GM03348 (cell line): ENCODE measurements at places on chromosomes 2 and 18.
A peak's percentile ranks its signal among the peaks of the same experiment; 100 is the strongest.

DNA sequence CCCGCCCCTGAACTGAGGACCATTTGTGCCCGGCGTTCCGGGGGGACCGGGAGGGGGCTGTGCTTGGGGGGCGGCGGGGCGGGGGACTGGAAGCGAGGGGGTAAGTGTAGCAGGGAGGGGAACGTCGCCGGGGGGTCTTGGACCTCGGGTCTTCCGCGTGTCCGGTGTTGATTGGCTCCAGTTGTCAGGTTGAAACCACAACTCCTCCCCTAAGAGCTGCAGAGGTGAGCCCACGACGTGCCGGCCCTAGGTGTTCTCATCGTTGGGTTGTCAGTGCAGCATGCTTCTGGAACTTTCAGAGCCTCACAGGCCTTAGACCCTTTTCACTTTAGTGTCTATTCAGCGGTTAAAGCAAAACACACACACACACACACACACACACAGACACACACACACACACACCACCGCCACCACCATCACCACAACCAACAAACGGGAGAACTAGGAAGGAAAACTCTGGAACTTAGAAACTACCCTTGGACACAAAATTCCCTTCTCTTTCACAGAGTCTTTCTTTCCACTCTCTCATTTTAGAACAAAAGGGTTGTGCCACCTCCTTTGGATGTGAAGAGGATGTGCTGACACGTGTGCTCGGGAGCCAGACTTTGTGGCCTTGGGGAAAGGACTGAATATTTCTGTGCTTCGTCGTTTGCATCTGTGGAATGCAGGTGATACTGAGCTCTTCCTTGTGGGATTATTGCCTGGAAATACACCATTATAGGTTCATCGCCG is 6.7 kb upstream of the DLX2 start:
- no peak for DNase-seq

- peak; percentile 72 for DNase-seq
Observed at GRCh38 chr2:28102455-28102874, 211.9 kb downstream of the BABAM2 start.

- DNase-seq = no peak
Observed at GRCh38 chr2:122219504-122219903, 464.1 kb downstream of the TSN start.

- no peak for DNase-seq
Observed at GRCh38 chr18:41462946-41463345, 492.1 kb upstream of the PIK3C3 start.

- DNase-seq = no peak
Observed at GRCh38 chr2:66966631-66967030, 430.5 kb upstream of the ETAA1 start.

DNA sequence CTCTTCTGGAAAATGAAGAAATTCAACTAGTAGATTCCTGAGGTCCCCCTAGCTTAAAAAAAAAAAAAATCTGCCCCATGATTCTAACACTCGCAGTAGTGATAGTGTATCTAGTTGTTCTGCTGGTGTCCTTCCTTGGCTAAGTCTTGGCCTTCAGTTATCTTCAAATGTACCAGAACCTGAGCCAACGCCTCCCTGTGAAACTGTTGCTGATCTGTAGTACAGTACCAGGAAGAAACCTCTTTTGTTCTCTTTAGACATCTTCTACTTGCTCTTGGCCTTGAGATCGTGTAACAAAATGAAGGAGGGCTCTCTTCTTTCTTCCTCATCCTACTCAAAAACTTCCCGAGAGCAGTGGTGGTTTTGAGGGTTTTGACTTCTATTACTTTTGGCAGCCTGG is 31.0 kb downstream of the PLEK start:
- no peak for DNase-seq

DNA sequence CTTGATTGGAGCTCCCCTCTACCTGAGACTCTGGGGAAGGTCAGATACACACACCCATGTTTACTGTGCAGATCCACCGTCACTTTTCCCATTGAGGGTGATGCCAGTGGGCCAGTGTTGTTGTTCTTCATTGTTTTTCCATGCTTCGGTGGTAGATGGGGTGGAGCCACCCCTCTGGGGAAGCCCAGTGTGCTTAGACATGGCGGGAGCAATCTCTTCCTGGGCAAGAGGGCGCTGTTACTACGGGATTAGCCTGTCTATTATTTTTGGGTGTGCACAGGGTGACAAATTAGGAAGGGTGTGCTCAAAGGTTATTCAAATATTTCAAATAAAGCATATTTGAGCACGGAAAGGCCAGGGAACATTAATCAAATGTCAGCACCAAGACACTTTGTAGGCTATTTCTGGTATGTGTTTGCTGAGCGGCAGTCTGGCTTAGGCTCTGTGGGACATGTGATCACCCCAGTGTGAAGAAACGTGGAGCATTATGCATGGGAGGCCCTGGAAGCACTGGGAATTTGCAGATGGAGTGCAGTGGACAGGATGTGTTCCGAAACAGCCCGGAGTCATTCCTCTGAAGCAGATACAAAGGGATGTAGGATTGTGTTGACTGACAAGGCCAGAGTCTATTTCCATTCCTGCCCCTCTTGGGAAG is 34.8 kb upstream of the SMIM21 start:
- DNase-seq = no peak

GRCh38 chr2:63819765-63820717 is 21.7 kb upstream of the UGP2 start:
- DNase-seq = peak; percentile 52

DNA sequence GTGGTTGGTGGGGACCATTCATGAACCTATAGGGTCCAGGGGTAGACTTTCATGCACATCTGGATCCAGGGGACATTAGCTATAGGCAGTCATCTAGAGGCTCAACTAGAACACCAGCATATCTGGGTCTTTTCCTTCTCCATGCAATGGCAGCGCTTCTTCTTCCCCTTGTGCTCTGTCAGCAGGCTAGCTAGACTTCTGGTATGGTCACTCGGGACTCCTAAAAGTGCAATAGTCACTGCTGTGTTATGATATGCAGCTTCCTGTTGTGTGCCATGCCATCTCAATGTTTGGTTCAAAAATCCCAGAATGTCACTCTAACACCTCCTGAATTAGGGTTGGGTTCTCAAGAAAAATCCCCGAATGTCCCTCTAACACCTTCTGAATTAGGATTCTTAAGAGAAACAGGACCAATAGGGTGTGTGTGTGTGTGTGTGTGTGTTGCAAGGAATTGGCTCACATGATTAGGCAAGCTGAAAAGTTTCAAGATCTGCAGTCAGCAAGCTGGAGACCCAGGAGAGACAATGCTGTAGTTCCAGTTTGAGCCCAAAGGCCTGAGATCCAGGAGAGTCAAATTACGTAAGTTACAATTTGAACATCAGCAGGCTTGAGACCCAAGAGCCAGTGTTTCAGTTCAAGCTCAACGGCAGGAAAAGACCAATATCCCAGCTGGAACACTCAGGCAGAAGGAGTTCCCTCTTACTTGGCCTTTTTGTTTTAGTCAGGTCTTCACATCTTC is 97.1 kb upstream of the LTBP1 start:
- DNase-seq = no peak

DNA sequence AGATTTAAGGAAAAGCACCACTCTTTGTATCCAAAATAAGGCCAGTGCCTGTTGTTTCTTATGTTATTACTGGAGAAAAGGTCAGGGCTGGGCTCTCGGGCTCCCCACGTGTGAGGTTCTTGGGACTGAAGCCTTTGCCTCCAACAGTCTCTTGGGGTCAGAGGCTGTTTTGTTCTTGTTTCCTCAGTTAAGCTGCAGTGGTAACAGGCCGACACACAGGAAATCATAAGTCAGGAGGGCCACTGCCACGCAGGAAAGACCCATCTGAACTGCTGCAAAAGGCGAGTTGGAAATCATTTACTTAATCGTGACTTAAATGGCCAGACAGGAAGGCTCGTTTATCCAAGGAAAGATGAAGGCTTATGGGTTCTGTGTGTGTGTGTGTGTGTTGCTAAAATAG is 30.3 kb upstream of the IL37 start:
- DNase-seq = no peak

DNA sequence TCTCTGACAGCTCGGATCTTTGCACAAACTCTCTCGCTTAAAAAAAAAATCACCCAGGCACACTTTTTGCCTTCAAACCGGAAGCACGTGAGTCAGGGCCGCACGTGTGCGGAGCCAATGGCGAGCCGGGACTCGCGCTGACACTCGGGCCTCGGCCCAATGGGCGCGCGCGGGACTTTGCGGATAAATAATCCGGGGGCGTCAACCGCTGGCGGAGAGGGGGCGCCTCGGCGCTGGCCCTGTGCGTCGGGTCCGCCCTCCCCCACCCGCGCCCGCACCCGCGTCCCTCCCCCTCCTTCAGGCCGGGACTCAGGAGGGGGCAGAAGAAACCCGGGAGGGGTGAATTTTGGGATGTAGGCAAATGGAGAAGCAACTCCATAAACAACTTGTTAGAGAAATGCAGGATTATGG is 319 bp upstream of the EN1 start:
- DNase-seq = peak; percentile 96

DNA sequence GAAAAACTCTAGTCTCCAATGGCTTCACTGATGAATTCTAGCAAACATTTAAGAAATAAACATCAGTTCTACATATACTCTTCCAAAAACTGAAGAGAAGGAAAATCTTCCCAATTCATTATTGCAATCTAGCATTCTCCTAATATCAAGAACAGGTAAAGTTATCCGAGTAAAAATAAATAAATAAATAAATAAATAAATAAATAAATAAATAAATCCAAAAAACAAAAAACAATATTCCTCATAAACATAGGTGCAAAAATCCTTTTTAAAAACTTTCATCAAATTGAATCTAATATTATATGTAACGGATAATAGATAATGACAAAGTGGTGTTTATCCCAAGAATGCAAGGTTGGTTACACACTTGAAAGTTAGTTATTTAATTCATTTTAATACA is 58.4 kb upstream of the TMEM247 start:
- DNase-seq = no peak

DNA sequence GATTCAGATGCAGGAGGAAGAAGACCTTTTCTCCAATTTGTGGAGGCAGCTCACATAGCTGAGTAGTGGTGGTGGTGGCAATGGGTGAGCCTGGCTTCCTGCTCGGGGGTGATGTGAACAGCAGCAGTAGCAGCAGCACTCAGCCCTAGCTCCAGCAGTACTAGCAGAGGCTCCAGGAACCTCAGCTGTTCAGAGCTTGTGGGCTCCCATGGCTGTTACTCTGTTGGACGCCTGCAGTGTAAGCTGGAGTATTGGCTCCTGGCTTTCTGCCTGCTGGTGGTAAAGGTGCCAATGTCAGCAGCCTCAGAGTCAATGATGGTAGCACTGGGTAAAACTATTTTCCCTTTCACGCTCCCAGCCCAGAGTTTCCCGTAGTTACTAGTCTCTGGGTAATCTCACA is 3.1 kb upstream of the SEH1L start:
- DNase-seq = peak; percentile 35

GRCh38 chr2:46960618-46961017 is 45.0 kb upstream of the MCFD2 start:
- DNase-seq = no peak

DNA sequence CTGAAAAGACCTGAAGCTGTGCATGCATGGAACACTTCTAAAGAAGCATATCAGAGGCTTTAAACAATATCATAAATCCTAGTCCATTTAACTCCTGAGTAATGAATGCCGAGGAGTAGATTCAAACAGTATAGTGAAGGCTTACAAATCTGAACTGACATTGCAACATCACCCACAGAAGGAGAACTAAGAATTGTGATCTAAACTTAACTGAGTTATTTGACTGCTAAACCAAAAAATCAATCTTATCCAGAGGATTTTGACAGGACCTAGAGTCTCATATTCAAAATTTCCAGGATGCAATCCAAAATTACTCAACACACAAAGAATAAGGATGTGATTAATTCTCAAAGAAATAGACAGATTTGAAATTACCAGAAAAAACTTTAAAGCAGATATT is 181.0 kb downstream of the SLC39A10 start:
- DNase-seq = peak; percentile 53

DNA sequence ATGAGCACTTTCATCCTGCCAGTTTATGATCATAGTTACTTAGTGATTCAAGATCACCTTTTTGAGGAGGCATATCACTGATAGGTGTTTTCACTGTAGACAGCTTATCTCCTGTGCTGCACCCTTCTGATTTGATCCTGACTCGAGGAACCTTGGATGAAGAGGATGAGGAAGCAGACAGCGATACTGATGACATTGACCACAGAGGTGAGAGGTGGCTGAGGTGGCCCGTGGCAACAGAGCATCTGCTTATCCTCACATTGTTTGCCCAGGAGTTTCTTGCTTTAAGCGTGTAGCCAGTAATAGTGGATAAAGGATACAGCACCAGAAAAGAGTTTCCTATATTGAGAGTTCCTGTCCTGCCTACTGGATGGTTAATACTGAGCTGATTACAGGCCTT is 15.7 kb downstream of the SUPT7L start:
- no peak for DNase-seq

DNA sequence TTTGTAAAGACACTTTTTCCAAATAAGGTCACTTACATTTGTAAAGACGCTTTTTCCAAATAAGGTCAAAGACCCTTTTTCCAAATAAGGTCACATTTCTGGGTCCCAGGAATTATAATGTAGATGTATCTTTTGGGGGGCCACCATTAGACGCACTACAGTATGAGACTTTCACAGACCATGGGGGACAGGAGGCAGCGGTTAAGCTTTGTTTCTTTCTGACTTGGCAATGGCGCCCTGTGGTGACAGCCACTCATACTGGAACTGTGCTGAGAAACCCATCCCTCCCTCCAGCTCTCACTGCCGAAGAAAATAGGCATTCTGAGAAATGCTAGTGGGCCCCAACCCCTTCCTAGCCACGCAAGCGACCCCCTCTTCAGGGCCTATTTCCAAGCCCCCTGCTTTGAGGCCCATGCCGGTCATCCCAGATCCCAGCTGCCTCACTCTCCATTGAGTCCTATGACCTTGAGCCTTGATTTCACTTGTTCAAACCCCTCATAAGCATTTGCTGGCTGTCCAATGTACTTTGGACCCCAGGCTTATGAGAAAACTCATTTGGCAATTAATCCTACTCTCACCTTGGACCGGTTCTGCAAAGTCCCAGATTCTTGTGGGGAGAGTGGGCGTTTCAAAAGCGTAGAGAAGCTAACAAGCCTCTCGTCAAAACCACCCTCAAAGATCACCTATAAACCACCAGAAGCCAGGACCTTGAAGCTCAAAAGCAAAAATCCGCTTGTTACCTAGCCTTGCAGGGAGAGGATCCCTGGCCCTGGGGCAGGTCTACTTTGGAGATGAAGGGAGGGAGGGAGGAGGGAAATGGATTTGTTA is 11.3 kb upstream of the SPATA3 start:
- DNase-seq = no peak

DNA sequence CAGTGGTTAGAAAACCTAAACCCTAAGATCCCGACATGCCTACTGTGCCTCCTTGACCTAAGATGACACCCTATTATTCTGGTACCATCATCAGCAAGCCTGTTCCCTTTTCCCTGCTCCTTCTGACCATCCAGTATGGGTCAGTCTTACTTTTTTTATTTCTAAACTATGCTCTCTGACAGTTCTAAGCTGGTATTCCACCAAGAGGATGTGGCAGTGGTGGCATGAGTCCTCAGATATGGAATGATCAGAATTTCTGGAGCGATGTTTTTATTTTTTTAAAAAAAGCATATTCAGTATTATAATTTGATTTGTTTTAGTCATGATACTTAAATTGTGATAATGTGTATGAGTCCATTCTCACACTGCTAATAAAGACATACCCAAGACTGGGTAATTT is 145.9 kb upstream of the LHCGR start:
- DNase-seq = no peak
